ENCODE measurements at places on chromosomes 3 and 15. TPM values are rescaled to one million over a fixed set of nuclear protein-coding genes. Genes with fewer than 3 reads are reported as not detected.

Gene CHRM5
- 0.03 TPM for polyA plus RNA-seq

Gene GOLGA8R
- polyA plus RNA-seq: 0.46 TPM

Gene TNNC1
- polyA plus RNA-seq: 4.6 TPM

Gene GABRA5
- polyA plus RNA-seq: 4.0 TPM

Gene SLC2A2
- polyA plus RNA-seq: not detected

Gene ALAS1
- 47.2 TPM for polyA plus RNA-seq

Gene ASB14
- polyA plus RNA-seq: not detected

Gene SI
- not detected for polyA plus RNA-seq

Gene MYZAP
- polyA plus RNA-seq: not detected

Gene PLCH1
- polyA plus RNA-seq: not detected

Gene SKOR1
- 0.06 TPM for polyA plus RNA-seq

Gene FAM81A
- polyA plus RNA-seq: not detected

Gene RTP3
- polyA plus RNA-seq: 0.26 TPM

Gene MORC1
- not detected for polyA plus RNA-seq

Gene AP3B2
- polyA plus RNA-seq: 0.14 TPM

Gene IL17RE
- 8.6 TPM for polyA plus RNA-seq

Gene SNURF
- 4.3 TPM for polyA plus RNA-seq

Gene CIDEC
- not detected for polyA plus RNA-seq

Gene HGD
- polyA plus RNA-seq: 0.19 TPM

Gene CCDC39
- polyA plus RNA-seq: not detected
